ENCODE measurements at places on chromosomes 6 and 20.
A peak's percentile ranks its signal among the peaks of the same experiment; 100 is the strongest.

DNA sequence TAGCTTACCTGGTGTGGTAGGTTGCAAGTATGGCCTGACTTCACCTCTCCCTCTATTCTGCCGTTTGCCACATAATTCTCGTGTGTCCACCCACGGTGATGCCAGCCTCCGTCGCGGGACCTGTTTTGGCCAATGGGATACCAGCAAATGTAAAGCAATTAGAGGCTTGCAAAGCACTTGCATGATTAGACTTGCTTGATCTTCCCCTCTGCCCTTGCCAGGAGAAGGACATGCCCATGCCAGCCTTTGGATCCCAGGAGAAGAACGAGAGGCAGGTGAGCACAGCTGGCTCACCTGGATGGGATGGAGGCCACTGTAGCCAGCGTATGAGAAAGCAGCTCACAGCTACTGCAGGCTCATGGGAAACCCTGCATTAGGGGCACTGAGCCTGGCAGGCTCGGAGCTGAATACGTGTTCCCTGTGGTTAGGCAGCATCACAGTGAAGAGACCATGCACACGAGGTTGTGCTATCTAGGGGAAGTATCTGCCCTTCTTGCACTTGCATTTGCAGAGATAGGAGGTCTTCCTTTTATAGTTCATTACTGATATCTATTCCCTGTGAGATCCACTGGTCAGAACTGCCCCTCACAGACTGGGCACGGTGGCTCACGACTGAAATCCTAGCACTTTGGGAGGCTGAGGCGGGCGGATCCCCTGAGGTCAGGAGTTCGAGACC is 62.4 kb downstream of the TMEM242 start:
- DNase-seq, result no peak

DNA sequence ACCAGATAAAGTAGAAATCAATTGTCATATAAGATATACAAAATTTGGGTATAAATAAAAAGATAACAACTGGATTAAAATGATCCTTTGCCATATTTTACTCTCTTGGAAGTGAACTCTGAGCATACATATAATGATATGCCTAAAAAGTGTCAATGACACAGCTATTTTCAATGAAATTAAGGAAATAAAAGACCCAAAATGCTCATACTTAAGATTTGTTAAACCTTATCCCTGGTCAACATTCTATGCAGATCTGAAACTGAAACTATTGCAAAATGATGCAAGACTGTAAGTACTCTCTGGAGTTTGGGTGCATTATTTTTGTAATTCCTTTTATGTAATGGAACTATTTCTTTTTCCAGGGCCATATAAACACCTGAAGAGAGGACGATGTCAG is 119.0 kb upstream of the SGK1 start:
- DNase-seq, result no peak

GRCh38 chr6:68973066-68973465 is 338.0 kb downstream of the ADGRB3 start:
- no peak for DNase-seq

- DNase-seq, result no peak
Measured at GRCh38 chr20:49676581-49677291, 36.9 kb downstream of the B4GALT5 start.

GRCh38 chr6:158773581-158774449 is 45.4 kb downstream of the EZR start:
- DNase-seq, result no peak

DNA sequence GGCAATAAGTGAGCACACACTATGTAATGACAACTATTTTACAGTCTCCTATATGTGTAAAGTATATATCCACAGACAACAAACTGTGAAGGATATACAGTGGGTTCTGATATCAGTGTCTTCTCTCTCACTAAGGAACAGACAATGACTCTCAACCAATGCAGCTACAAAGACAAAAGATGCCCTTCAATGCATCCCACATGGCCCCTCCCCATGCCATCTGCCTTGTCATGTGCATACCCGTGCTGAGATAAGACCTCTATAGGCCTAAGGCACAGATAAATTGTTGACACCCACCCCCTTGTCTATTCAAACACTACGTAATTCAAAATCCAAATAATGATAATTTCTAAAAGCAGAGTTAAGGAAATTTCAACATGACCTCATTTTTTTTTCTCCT is 1123.5 kb upstream of the MAP3K7 start:
- no peak for DNase-seq

- DNase-seq, result no peak
Measured at GRCh38 chr20:49385465-49385864, 97.0 kb downstream of the KCNB1 start.

- DNase-seq, result no peak
Measured at GRCh38 chr20:8066662-8067061, 47.1 kb upstream of the TMX4 start.

GRCh38 chr20:3699037-3699436 is 13.4 kb downstream of the SIGLEC1 start:
- no peak for DNase-seq

DNA sequence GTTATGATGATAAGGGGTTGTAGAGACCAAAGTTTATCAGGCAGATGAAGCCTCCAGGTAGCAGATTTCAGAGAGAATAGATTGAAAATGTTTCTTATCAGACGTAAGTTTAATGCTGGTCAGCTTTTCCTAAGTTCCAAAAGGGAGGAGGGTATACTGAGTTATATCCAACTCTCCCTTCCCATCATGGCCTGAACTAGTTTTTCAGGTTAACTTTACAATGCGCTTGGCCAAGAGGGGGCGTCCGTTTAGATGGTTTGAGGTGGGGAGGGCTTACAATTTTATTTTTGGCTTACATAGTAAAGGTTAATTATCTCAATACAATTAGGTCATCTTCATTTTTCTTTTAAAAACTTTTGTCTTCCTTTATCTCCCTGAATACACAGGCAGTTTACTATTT is 19.4 kb upstream of the IL22RA2 start:
- no peak for DNase-seq

- DNase-seq, result no peak
Measured at GRCh38 chr6:133218852-133219251, 22.3 kb upstream of the EYA4 start.

DNA sequence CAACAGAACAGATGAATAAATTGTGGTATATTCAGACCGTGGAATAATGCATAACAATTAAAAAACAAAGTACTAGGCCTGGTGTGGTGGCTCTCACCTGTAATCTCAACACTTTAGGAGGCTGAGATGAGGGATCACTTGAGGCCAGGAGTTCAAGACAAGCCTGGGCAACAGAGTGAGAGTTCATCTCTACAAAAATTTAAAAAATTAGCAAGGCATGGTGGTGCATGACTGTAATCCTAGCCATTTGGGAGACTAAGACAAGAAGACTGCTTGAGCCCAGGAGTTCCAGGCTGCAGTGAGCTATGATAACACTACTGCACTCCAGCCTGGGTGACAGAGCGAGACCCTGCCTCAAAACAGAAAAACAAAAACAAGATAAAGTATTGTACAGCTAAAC is 16.1 kb upstream of the ASF1A start:
- DNase-seq, result no peak

GRCh38 chr6:139308286-139308916 is 16.6 kb upstream of the TXLNB start:
- no peak for DNase-seq

DNA sequence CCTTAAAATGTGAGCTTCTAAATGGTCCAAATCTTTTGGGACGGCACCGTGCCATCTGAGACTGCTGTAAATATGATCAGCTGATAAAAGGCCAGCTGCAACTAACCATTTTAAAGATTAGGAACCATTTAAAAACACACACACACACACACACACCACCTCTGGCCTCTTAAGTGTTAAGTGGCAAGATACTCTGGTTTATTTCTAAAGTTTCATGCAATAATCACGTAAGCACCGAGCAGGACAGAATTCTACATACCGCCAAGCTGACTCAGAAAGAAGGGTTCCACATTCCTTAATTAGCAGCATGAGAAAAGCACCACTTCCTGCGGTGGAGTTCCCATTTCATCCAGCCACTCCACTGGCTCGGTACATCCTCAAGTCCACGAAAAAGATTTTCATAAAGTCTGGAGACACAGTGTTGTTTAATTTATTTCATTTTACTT is 17.8 kb upstream of the ZNF217 start:
- DNase-seq, result peak; percentile 72

GRCh38 chr20:23451956-23452487 is 654 bp downstream of the CST11 start:
- DNase-seq, result no peak

DNA sequence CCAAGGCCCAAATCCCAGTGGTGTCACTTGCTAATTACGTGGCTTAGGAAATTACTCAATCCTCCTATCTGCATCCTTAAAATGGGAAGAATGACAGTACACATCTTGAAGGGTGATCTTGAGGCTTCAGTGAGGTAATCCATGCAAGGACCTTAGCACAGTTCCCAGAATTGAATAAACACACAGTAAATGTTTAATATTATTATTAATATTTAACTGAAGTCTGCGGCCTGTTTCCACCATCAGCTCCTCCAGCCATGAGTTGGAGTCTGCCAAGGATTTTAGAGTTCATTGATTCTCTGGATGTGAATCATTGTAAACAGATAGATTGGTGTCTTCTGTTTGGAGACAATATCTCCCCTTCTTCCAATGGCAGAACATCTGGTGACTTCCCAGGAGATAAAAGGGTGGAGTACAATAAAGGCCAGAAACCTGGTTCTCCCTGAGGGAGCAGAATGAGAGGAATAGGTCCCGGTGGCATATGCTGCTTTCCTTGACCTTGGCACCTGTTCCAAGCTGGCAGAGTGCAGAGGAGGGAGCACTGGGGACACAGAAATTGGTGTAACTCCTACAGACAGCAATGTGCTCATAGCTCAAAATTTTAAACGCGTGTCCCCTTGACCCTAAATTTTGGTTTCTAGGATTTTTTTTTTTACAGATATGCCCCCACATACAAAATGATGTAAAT is 25.4 kb downstream of the UNC5CL start:
- DNase-seq, result no peak

DNA sequence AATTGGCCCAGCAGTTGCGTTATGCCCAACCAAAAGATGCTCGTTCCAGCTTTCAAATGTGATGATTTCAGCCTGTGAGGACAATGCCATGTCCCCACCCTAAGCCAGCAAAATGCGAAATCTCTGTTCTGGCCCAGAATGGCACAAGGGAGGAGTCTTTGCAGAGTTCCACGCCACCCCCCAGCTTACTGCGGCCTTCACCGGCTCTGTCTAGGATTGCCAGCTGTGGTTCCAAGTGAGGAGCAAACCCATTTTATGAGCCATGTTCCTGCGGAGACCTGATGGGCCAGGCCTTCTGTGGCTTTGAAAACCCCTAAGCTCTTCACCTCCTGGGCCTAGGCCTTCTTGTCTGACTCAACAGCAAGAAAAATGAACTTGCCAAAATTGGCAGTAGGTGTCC is 146.8 kb upstream of the SNX9 start:
- DNase-seq, result no peak

- DNase-seq, result no peak
Measured at GRCh38 chr6:163877877-163878639, 463.5 kb downstream of the QKI start.

- no peak for DNase-seq
Measured at GRCh38 chr6:2147261-2147660, 98.1 kb downstream of the GMDS start.

GRCh38 chr6:133544419-133544818 is 303.3 kb downstream of the EYA4 start:
- DNase-seq, result no peak

DNA sequence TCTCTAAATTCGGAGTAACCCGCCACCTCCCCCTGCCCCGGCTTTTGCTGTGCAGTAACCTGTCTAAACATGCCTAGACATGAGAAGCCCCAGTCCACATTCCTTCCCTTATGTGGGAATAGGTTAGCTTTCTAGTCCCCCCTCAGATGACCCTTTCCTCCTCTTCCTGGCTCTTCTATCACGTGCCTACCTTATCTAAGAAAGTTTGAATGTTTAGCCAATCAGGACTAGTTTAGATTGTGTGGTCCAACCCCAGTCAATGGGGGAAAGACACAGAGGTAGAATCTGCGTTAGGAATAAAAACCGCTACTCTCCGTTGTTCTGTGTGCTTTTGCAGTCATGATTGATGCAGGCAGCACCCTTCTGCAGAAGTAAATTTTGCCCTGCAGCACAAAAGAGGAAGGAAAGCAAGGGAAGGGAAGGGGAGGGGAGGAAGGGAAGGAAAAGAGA is 69.0 kb upstream of the CD93 start:
- peak; percentile 50 for DNase-seq

- no peak for DNase-seq
Measured at GRCh38 chr20:62665826-62666735, 23.8 kb downstream of the SLCO4A1 start.

DNA sequence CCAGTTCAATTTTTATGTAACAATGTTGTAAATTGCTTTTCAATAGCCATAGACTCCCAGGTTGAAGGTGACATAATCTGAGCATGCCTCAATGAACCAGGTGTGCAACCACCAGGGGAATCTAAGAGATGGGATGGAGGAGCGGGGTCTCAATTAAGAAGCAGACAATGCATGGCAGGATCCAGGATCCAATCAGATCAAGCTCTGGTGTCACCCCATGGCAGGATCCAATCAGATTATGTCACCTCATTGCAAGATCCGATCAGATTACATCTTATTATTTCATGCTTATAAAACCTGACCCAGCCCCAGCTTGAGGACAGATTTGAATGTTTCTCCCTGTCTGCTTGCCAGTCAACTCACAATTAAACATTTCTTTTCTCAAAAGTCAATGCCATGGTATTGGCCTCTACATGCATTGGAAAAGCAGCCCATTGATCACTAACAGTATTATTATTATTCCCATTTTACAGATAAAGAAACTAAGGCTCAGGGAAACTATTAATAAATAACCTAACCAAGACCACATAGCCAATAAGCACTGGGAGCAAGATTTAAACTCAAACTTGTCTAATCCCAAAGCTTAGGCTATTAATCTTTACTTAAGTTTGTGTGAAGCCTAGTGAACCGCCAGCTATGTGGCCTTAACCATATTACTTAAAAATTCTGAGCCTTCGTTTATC is 14.3 kb upstream of the SIRT5 start:
- DNase-seq, result no peak

DNA sequence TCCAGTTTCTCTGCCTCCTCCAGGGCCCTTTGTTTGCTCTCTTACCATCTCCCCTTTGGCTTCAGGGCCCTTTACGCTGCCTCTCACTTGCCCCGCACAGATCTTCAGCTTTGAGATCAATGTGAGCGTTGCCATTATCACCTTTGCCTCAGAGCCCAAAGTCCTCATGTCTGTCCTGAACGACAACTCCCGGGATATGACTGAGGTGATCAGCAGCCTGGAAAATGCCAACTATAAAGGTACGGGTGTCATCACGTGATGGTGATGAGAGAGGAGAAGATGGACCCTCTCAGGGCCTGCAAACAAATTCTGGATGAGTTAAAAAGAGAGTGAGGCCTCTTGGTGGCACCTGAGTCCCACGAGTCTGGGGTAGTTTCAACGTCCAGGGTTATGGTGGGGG is 8.3 kb downstream of the C2 start:
- DNase-seq, result no peak

DNA sequence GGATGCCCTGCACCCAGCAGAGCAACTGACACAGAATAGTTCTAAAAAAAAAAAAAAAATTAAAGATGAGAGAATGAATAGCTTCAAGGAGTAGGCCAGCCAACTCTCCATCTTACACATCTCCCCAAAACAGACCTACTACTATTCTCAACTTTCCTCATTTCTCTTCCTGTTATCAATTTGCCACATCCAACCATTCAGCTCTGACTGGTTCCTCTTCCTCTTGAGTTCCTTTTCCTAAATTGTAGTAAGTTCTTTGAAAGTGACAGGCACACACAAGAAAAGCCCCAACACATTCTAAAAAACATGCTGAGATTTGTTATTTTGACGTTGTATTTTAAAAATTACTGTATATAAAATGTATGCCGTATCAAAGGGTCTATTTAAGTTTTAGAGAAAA is 117.2 kb downstream of the PDSS2 start:
- no peak for DNase-seq
